ENCODE measurements at places on chromosomes 1 and 21. TPM values are rescaled to one million over a fixed set of nuclear protein-coding genes. Genes with fewer than 3 reads are reported as not detected.

DNA sequence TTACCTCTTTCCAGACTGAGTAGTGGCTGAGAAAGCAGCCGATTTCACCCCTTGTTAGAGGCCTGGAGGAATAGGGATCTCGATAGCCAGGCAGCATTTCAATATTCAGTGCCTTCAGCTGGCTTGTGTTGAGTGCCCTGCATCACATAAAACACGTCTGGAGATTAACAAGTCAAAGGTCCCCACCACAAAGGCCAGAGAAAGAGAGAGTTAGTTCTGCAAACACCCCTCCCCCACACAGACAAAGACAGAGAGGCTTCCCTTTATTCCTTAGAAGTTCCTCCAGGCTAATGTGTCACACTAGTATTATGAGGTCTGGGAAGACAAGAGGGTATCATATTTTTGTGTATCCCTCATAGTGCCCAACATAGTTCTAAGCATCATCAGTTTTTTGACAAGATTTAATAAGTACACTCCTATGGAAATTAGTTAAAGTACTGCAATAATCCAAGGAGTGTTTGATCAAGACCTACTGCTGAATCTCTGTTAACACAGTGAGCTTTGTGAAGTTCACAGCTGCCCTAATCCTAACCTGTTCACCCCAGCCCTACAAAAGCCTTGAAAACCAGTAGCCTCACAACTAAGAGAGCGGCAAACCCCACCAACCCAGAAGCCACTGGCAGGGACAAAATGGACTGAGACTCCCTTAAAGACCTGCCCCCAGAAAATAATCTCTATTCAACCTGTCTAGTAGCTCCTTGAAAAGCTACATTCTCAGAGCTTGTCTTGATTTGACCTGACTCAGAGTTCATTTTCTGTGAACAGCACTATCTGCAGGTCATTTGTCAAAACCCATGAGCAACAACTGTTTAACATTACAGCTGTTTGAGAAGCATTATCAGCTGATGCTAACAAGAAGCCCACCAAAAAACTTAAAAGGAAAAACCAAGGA lies 91.9 kb downstream of the COLGALT2 start:
- no peak for DNase-seq

DNA sequence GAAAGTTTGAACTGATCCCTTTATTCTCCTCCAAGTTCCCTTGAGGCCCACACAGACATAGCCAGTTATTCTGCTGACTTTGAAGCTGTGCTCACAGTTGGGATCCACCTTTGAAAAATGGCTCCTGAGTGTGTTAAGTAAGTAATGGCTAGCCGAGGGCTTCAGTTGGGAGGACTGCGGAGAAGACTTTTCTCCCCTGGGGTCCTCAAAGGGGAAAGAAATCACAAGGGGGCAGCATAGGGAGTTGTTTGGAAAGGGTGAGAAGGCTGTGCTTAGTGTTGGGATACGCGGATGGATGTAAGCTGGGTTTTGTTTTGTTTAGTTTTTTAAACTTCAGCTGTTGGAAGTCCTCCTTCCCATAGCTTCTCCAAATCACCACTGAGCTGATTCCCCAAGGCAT lies 8.3 kb downstream of the PGM1 start:
- DNase-seq, result no peak

CXADR gene
- total RNA-seq, result 0.62 TPM

- DNase-seq, result no peak
These were observed 17.2 kb upstream of the ZBTB8B start for GRCh38 chr1:32447469-32448185.

LEMD1 gene
- not detected for total RNA-seq

RHD gene
- total RNA-seq, result 0.12 TPM

GRCh38 chr1:14741532-14741931 lies 143.0 kb downstream of the KAZN start:
- no peak for DNase-seq

- no peak for DNase-seq
These were observed 21.2 kb downstream of the OVGP1 start for GRCh38 chr1:111406321-111406768.

CHIT1 gene
- 0.08 TPM for total RNA-seq

DNA sequence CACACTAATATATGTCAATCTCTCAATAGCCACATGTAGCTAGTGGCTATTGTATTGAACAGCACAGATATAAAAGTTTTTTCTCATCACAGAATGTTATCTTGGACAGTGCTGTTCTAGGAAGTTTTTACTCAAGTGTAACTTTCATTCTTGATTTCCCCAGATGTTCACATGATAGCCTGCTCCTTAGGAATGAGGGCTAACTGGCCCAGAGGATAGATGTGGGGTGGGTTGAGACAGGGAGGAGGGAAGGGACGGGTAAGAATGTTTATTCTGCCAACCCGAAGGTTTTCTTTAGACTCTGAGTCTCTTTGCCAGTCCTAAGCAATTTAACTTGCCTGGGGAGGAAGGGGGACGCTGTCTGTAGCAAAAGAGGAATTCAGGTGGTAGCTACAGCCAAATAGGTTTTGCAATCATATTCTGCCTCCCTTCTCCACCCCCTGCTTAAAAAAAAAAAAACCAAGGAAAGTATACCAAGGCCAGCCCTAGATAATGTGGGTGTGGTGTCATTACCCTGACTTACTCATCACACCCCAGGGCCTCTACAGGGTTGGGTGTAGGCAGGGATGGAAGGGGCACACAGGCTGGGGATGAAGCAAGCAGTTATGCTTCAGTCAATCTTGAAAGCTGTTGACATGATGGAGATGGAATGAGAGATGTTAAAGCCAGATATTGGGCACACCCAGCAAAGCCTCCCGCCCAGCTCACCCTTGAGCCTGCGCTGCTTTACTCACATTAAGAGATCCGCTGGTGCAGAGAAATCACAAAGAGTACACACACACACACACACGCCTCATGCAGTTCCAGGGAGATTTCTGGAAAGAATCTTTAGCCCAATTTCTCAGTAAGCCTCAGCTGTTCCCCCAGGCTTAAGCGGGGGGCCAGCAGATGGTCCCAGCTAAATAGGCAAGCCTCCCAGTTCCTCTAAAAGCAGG lies 59.9 kb downstream of the PLXNA2 start:
- DNase-seq, result peak; percentile 64

SPATA45 gene
- not detected for total RNA-seq
